ENCODE measurements at places on chromosomes 16 and 17.

- DNase-seq, result no peak
Observed at GRCh38 chr17:17324616-17325015, 21.4 kb downstream of the NT5M start.

GRCh38 chr17:7677388-7678067, 9.8 kb downstream of the TP53 start:
- DNase-seq, result no peak

DNA sequence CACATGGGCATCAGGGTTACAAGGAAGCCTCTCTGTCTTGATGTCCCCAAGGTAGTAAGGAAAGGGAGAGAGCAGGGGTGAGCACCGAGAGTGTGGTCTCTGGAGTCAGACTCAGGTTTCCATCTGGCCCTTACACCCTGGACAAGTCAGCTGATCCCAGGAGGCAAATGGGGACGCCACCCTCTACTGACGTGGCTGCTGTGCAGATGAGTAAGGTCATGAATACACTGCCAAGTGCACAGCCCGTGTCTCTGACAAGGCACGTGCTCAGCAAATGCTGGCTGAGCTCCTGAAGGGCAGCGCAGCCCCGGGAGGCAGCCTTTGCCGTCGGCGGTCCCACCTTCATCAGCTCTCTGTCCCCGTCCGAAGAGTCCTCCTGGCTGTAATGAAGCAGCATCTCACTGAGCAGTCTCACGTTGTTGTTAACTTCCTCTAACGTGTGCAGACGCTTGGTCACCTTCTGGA, 19.4 kb downstream of the GGA3 start:
- DNase-seq, result no peak

DNA sequence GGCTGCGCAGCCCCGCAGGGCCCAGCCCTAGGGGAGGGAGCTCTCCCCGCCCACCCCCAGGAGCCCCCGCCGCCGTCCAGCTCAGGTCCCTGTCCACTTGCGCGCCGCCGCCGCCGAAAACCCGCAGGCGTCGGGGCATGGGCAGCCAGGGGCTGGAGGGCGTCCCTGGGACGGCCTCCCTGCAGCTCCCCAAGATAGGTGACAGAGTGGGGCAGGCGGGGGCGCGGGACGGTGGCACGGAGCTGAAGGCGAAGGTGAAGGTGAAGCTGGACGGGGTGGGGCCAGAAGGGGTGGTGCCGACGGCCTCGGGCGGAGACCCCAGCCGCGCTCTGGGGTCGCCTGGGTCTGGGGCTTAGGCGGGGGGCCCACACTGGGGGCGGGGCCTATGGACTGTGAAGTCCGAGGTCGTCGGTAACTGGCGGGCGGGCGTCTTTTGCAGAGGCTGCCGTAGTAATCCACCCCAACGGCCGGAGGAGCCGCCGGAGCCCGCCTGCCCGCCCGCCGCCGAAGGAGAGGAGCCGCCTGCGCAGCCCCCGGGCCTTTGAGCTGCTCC, 27.2 kb downstream of the SREBF1 start:
- no peak for DNase-seq

GRCh38 chr17:16019347-16019746, 19.7 kb downstream of the TTC19 start:
- no peak for DNase-seq

DNA sequence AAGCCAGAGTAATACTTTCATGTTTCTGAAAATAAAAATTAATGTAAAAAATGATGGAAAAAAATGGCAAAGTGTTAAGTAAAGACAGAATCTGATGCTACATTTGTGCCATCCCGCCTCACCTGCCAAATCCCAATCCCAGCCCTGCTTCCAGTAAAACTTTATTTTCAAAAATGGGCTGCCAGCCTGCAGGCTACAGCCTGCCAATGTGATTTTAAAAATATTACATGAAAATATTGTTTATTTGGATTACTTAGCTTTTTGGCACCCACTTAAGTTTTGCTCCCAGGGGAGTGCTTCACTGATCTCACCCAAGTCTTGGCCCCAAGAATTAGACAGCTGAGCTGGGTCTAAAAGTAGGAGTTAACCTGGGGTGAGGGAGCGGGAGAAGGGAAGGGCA, 112.8 kb downstream of the C16orf78 start:
- no peak for DNase-seq

- no peak for DNase-seq
Observed at GRCh38 chr16:85670840-85671239, 17.9 kb downstream of the GINS2 start.

DNA sequence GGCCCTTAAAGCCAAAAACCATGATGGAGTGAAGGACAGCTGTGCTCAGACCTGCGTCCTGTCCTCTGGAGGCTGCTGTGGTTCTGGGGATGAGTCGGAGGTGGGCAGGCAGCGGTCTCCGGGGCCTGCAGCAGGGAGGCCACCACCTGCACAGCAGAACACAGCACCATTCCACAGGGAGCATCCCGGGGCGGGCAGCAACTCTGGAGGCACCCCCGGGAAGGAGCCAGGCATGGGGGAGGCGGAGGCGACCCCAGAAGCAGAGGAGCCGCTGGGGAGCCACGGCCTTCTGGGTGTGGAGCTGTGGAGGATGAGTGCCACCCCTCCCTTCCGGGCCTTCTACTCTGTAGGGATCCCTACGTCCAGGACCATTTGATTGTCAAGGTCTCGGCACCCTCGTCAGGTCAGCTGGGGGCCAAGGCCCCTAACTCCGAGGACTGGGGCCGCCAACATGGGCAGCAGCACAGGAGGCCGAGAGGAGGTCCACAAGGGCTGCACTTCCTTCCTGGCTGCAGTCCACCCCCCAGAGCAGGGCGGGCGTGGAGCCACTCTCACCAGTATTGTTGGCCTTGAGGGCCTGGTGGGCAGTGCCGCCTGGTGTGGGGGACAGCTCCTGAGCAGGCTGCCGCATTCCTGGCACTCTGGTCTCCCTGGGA, 23.8 kb downstream of the CEP131 start:
- no peak for DNase-seq

DNA sequence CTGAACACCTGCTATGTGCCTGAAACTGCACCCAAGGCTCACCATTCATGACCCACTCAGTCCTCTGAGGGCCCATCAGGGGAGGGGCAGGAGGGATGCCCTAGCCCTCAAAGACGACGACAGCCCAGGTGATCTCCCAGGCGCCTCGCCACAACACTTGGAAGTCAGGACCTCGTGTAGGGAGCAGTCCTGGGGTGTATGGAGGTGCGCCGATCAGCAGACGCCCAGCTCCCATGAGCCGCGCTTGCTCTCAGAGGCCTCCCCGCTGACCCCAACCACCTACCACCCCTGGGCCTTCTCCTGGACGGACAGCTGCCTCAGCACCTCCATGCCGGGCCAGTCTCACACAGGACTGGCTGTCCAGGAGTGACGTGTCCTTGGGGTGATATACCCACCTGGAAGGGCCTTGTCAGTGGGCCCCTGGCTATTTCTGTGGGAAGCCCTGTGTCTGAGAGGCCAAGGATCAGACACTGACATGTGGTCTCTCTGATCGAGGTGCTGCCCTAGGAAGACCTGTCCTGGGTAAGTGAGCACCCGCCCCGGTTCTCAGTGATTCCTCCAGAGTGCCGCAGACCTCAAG, 26.7 kb downstream of the KDM8 start:
- DNase-seq, result no peak

DNA sequence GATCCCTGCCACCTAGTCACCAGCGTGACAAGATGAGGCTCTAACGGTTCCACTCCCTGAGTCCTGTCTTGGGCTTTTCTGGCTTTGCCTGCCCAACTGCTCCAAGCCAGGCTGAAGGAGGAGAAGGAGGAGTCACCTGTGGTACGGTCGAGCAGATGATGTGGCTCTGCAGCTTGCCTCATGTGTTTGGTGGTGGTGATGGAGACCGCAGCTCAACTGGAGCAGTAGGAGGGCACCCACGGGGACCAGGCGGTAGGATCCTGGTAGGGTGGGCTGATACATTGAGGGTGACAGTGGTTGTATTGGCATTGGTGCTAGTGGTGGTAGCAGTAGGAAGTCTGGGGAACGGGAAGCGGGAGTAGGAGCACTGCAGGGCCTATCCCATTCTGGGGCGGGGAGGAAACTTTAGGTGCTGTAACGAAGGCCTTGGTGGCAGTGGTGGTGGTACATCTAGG, 202.8 kb upstream of the WSB1 start:
- DNase-seq, result no peak

DNA sequence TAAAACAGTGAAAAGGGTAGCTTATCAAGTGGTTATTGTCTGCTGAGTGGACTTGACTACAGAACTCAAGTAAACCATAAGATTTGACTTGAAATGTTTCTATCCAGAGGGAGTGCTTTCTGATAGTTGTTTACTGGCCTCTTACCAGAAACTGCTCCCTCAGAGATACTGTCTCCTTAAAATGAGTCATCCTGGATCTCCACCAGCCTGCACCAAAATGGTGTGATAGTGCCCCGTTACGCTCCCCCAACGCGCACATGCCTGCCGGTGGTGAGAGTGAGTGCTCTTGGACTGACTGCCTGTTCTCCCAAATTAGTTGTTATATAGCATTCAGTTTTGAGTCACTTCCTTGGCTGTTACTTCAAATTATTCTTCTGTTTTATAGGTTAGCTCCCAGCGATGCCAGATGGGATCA, 22.9 kb downstream of the PRCD start:
- DNase-seq, result no peak

GRCh38 chr17:77420804-77421629, 280.2 kb downstream of the SEC14L1 start:
- DNase-seq, result no peak

DNA sequence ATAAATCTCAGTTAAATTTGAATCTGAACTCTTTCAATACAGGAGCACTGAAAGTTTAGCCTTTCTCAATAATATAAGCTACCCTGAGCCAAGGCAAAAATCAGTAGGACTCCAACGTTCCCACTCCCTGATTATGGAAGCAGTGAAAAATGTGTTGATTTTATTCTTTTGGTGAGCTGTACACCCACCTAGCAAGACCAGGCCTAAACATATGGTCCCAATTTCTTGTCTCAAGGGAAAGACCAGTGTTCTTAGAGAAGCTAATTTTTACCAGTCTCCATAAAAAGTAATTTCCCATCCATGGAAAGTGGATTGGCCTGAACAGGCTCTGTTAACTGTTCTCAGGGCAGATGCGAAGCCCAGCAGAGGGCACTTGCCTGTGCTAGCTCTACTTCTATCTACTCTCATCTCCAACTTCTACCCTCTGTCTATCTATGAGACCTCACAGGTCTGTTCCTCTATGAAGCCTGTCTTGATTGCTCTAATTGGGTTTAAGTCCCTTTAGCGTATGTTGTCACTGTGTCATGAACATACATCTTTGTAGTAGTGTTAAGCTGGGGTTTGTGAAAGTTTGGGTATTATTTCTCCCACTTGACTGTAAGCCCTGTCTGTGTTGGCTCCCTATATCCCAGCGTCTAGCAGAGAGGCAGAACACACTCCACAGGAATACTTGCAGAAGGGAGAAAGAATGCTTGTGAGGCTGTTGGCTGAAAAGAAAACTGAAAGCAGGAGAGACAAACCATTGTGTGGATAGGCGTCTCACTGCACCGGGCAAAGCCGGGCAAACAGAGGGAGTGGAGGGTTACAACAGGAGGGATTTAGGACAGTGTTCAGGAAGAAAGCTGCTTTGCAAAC, 167.1 kb upstream of the MAF start:
- DNase-seq, result no peak

- DNase-seq, result no peak
Observed at GRCh38 chr16:52573365-52574299, 26.7 kb upstream of the TOX3 start.

Data from germinal center (tissue), 1 donor.